ENCODE measurements at places on chromosomes 7 and 10.

GRCh38 chr10:112526139-112526538, 79.1 kb downstream of the VTI1A start:
- no peak for DNase-seq

DNA sequence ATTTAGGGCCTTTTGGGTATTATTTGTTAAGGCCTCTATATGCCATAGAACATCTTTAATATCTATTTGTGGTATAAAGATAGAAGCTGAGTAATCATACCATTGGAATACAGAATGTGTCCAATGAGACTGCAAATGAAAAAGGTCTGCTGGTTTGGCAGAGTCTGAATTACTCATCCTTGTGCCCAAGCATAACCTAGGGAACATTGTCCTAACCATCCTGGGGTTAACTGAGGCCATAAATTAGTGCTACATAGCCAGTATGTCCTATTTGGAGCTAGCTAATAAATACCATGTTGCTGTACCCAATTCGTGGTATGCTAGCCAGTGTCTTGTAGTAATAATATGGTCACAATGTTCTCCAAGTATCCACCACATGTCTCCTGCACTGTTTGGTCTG, 117.1 kb downstream of the ANKRD26 start:
- DNase-seq, result no peak

- no peak for DNase-seq
These were observed 33.2 kb downstream of the CHST15 start for GRCh38 chr10:124060148-124060720.

- DNase-seq, result no peak
These were observed 59.1 kb downstream of the STK32C start for GRCh38 chr10:132248455-132249225.

DNA sequence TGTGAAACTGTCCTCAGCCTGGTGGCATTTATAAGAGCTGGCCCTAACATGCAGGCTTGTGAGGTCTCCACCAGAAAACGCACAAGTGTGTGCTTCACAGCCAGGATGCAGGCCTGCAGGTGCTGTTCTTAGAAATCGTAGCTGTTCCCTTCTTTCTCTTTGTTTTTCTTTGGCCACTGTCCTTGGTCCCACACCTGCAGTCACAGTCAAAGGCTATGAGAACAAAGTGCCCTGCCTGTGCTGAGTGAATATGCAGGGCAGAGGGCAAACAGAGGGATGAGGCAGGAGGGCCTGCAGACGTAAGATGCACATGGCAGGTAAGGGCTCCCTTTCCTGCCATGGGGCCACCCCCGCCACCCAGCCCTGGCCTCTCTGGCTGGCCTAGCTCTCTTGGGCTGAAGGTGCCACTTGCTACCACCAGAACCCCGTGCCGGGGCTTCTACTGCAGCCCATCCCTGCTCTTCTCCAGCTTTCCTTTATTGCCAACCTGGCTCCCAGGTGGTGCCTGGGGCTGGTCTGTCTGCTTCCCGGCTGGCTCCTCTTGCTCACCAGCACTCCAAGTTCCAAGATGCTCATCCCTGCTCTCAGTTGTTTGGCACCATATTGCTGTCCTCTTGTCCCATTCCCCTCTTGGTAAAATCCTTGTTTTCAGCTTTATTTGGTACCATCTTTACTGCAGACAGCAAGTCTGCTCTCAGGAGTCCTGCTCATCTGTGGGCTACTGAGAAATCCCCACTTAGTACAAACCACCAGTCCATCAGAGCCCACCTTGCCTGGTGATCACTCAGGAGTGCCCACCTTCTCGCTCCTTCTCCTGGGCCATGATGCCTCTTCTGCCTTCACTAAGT, 308.1 kb upstream of the ZMIZ1 start:
- DNase-seq, result no peak

DNA sequence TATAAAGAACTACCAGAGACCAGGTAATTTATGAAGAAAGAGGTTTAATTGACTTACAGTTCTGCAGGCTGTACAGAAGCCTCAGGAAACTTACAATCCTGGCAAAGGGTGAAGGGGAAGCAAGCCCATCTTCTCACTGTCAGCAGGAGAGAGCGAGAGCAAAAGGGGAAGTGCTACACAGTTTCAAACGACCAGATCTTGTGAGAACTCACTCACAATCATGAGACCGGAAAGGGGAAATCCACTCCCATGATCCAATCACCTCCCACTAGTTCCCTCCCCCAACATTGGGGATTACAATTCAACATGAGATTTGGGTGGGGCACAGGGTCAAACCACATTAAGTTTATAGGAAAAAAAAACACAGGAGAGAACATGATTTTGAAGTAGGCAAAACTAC, 222.1 kb upstream of the SHH start:
- peak; percentile 8 for DNase-seq

- no peak for DNase-seq
These were observed 195.3 kb downstream of the ZNF438 start for GRCh38 chr10:30836406-30836805.

- no peak for DNase-seq
These were observed 200.1 kb downstream of the PTPRN2 start for GRCh38 chr7:158387546-158387891.

DNA sequence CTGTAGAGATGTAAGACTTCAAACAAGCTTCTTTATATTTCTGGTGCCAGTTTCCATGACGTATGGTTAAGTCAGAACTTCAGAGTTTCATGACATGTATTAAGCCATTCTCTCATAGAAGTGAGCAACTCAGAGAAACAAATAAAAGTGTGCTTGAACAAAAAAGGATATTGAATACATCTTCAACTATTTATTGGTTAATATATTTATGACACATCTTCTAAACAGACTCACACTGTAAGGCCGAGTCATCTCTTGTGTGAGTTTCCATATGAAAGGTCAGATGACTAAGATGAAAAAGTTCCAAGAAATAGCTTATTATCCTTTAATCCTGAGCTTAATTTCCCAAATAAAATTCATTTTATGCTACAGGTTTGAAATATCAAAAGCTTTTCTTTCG, 105.5 kb upstream of the CSTF2T start:
- DNase-seq, result no peak

DNA sequence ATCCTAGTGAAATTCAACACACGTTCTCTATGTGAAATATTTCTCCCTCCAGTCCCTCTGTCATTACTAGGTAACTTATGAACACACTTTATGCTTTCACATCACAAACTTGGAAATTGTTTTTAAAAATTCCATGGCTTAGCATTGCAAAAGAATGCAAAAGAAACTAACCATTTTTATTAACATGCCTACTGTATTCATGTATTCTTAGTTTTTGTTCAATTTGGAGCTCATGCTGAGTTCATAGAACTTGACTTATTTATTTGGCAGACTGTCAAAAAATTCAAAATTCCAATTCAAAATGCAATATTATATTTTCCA, 155.0 kb upstream of the SEMA3C start:
- DNase-seq, result no peak

- DNase-seq, result no peak
These were observed 21.4 kb downstream of the ZKSCAN5 start for GRCh38 chr7:99525713-99526440.

GRCh38 chr7:85237721-85238120, 50.9 kb upstream of the SEMA3D start:
- no peak for DNase-seq

DNA sequence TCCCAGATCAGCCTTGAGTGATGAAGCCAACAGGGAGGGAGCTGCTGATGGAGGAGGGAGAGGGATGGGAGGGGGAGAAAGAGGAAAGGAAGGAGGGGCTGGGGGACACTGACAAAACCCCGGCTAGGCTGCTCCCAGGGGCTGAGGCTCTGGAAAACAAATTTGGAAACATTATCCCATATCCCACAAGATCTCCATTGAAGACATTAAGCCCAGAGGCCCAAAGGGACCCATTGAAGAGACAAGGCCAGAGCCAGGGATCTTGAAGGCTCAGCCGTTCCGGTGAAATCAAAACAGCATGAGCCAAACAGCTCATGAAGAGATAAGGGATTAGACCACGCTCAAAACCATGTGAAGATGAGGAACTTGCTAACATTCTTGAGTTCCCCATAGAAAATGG, 184.3 kb upstream of the ITGB1 start:
- DNase-seq, result no peak

DNA sequence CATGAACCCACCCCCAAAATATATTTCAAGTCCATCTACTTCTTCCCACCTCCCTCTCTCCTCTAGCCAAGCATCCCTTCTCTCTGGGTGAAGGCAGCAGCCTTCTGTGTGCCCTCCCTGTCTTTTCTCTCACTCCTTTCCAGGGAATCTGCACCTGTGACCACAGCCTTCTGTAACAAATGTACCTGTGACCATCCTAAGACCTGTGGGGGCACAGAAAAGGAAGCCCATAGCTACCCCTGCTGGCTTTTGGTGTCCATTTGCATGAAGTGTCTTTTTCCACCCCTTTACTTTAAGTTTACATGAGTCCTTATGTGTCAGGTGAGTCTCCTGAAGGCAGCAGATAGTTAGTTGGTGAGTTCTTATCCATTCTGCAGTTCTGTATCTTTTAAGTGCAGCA, 2.0 kb upstream of the TBXAS1 start:
- no peak for DNase-seq

DNA sequence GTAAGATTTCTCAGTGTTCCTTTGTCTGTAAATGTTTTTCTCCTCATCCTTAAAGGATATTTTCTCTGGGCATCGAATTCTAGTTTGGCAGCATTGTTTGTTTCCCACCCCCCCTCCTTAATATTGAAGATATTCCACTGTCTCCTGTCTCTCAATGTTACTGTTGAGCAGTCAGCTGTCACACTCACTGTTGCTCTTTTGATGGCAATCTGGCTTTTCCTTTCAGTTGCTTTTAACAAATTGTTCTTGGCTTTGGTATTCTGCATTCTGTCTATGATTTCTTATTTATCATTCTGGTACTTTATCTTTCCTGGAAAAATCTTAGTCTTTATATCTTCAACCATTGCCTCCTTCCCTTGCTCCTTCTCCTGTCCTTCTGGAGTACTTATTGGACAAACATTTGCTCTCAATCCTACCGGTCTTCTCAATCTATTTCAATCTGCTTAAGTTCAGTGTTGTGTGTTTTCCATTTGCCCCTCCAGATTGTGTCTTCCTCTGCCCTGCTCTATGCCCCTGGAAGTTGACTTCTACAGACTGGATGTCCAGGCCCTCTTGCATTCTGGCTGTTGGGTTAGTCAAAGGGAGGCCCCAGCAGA, 9.3 kb upstream of the GTPBP4 start:
- no peak for DNase-seq
